ENCODE measurements at places on chromosomes 6 and 20.

DNA sequence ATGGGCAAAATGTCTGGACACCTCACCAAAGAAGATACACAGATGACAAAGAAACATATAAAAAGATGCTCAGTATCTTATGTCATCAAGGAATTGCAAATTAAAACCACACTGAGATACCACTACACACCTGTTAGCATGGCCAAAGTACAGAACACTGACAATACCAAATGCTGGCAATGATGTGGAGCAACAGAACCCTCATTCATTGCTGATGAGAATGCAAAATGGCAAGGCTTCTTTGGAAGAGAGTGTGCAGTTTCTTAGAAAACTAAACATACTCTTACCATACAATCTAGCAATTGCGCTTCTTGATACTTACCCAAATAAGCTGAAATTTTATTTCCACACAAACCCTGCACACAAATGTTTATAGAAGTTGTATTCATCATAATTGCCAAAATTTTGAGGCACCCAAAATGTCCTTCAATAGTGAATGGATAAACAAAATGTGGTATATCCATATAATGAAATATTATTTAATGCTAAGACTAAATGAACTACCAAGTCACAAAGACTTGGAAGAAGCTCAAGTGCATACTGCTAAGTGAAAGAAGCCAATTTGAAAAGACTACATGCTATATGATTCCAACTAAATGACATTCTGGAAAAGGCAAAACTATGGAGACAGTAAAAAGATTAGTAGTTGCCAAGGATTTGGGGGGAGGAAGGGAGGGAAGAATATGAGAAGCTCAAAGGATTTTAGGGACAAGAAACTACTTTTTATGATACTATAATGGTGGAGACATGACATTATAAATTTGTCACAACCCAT, 50.7 kb downstream of the TNFAIP3 start:
- no peak for DNase-seq

- DNase-seq: no peak
Measured at GRCh38 chr6:104540743-104541142, 319.0 kb downstream of the HACE1 start.

GRCh38 chr6:140252099-140252498, 877.7 kb upstream of the CITED2 start:
- no peak for DNase-seq

DNA sequence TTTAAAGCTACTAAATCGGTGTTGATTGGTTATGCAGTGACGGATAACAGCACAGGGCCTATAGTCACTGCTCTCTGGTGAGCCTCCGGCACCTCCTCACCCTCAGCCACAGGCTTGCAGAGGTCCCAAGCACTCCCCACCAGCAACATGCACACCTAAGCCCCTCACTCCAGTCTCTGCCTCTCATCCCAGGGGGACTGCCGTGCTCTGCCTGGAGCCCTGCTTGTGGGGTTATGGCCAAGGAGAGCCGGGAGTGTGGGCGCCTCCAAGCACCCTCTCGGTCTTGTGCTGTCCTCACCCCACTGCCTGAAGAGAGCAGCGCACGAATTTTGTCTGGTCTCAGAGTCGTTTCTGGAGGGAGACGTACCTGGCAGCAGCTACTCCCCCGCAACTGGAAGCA, 6.8 kb upstream of the EEF1A2 start:
- DNase-seq: no peak

DNA sequence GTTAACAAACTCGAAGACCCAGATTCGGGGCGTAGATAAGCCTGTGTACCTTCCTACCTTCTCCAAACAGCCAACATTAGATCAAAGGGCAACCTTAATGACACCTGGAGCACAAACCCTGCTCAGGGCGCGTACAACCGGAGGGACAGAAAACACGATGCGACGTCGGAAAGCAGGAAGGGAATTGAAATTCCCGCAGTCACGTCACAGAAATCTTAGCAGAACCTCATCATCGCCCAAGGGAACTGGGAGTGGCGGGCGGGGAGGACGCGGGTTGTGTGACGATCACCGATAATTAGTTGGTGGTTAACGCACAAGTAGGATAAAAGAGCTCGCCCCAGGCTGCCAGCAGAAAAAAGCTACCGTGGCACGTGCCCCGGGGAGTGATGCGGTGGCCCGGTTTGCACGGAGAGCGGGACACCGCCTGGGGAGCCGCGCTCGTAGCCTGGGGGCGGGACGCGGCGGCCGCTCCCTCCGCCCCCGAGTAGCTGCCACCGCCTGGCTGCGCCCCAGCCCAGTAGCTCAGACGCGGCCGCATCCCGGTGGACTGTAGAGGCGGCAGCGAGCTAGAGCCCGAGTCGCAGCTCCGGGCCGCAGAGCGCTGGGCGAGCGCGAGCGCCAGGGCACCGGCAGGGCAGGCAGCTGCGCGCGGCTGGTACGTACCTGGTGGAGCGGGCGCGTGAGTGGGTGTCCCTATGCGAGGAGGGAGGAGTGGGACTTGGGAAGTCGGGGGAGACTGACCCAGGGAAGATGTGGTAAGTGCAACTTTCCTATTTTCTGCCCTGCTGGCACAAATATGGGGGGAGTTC, at the start of gene PKIB:
Gene PKIB, plus strand, starts transcription at position 525 of the 809 bp plus-strand sequence. CDS start 107,390 bp downstream, outside the sequence.
- no peak for DNase-seq

- no peak for DNase-seq
Measured at GRCh38 chr20:50015993-50016770, 33.4 kb downstream of the SNAI1 start.

GRCh38 chr6:5004373-5005037, 668 bp upstream of the RPP40 start:
- DNase-seq: peak; percentile 3

GRCh38 chr20:23234311-23235078, 116.1 kb upstream of the NXT1 start:
- DNase-seq: no peak

DNA sequence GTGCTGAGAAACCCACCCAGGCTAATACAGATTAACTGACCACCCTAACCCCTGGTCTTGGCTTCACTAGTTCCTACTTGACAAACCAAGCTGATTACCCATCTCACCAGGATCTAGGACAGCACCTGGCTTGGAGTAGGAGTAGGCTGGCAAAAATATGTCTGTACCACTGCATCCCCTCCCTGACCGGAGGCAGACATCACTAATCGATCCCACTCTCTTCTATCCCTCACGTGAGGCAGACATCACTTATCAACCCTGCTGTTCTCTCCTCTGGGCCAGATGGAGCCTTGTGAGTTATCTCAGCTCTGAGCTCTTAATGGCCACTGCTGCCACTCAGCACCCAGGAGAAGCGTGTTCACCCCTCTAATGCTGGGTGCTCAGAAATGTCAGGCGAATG, 324.3 kb downstream of the CDH4 start:
- DNase-seq: no peak

DNA sequence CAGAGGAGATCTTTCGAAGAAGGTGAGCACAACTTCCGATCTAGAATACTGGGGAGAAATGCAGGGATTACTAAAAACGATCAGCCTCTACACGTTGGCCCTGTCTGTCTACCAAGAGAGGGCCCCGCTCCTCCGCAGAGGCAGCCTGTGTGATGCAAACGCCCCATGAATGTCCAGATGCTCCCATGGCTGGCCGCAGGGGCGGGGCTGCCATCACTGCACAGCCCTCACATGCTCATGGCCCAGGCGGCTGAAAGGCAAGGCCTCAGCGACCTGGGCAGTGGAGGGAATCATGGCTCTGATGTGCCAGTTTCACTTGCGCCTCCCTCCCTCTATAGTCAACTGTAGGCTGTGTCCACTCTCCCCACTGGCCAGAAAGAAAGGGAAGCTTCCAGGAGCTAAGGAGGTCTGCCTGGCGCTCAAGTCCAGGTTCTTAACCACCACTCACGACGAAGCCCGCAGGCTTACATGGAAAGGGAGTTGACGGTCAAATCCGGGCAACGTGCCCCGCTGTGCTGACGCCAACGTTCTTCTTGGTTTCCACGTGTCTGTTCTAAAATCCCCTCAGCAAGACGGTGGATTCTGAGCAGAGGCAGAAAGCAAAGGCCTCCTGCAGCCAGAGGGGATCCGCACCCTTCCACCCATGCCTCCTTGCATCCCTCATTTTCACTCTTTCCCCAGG, 14.2 kb downstream of the PXDC1 start:
- no peak for DNase-seq

GRCh38 chr6:139175389-139175948, 40.6 kb downstream of the HECA start:
- no peak for DNase-seq

- no peak for DNase-seq
Measured at GRCh38 chr6:119124079-119124824, 45.8 kb upstream of the FAM184A start.

DNA sequence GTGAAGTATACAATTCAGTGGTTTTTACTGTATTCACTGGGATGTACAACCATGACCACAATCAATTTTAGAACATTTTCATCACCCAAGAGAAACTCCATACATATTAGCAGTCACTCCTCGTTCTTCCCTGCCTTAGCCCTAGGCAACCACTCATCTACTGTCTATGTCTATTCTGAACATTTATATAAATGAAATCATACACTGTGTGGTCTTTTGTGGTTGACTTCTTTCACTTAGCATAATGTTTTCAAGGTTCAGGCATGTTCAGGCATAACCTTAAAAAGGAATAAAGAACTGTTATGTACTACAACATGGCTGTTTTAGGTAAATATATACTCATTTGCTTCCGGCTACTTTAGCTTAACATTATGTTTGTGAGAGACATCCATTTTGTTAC, 37.3 kb downstream of the BLTP3A start:
- DNase-seq: no peak

- DNase-seq: no peak
Measured at GRCh38 chr6:108068182-108068581, 6.4 kb downstream of the OSTM1 start.

- no peak for DNase-seq
Measured at GRCh38 chr20:10798811-10799210, 125.0 kb upstream of the JAG1 start.

DNA sequence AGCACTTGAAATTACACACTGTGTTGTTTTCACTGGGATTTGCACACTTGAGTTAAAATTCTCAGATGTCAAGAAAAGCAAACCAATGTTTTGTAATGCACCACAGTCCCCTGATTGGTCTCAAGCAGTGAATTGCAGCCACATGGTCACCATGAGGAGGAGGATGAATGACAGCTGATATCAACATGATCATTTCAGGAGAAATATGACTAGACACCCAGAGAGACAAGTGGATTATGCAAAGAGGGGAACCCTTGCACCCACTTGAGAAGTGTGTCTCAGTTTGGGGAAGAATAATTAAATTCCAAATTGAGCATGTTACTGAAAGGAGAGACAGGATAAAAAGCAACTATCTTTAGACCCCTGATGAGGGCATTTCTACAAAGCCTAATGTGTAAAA, 69.3 kb downstream of the UST start:
- no peak for DNase-seq

GRCh38 chr20:14445310-14445709, 107.9 kb upstream of the FLRT3 start:
- no peak for DNase-seq

DNA sequence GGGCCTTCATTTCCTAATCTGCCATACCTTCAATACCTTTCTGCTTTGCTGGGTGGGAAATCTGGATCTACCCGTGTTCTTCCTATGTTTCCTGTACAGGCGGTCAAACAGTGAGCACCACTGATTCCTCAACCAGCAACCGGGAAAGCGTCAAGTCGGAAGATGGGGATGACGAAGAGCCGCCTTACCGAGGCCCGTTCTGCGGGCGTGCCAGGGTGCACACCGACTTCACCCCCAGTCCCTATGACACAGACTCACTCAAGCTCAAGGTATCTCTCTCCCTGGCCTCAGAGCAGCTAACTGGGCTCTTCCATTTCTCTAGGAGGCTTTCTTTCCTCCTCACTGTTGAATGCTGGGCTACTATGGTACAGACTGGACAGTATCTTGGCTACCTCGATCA, 190.1 kb downstream of the SASH1 start:
- DNase-seq: no peak

DNA sequence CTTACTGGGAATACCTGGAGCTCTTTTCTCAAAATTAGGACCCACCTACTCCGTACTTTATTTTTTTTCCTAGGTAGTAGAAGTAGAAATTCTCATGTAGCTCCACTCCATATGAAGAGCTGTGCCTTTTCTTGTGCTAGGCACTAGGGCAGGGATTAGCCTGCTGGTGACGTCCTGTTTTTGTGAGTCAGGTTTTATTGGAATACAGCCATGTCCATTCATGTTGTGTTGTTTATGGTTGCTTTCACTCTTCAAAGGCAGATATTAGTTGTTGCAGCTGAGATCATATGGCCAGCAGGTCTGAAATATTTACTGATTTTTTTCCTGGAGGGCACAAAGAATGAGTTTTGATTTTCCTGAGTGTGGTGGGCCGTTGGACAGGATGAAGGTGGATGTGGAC, 20.5 kb downstream of the XRN2 start:
- DNase-seq: no peak

- DNase-seq: no peak
Measured at GRCh38 chr6:3442431-3443220, 14.2 kb downstream of the SLC22A23 start.

DNA sequence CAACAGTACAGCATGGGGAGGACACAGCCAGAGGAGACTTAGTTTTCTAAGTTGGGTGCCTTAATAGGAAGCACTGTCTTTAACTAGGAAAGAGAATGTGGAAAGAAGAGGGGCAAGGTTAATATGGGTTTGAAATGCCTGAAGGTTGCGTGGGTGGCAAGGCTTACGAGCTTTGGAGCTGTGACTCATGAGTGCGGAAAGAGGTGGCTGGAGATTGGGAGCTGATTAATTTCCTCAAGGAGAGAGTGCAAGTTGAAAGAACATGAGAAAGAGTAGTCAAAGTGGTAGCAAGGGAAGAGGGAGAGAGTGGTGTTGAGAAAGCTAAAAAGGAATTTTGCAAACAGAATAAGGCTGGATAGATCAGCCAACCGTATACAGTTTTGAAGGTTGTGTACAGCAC, 315.1 kb upstream of the PRND start:
- DNase-seq: no peak

DNA sequence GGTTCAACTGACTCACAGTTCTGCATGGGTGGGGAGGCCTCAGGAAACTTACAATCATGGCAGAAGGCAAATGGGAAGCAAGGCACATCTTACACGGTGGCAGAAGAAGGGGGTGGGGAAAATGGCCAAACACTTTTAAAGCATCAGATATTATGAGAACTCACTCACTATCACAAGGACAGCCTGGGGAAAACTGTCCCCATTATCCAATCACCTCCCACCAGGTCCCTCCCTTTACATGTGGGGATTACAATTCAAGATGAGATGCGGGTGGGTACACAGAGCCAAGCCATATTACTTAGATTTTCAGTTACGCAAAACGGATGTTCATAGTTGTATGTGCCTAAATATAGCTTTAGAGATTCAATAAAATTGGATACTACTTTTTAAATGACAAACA, 25.6 kb downstream of the CYP39A1 start:
- no peak for DNase-seq
